NCI-H1105 (cell line): ENCODE measurements at places on chromosomes 2 and 18.

DNA sequence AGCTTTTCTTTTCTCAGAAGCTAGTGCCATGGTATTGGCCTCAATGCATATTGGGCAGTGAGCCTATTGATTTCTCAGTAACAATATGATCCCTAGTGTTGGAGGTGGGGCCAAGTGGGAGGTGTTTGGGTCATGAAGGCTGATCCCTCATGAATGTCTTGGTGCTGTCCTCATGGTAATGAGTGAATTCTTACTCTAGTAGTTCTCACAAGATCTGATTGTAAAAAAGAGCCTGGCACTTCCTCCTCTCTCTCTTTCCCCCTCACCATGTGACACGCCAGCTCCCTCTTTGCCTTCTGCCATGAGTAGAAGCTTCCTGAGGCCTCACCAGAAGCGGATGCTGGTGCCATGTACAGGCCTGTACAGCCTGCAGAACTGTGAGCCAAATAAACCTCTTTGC lies 12.8 kb upstream of the TBC1D8 start:
- no peak for DNase-seq

DNA sequence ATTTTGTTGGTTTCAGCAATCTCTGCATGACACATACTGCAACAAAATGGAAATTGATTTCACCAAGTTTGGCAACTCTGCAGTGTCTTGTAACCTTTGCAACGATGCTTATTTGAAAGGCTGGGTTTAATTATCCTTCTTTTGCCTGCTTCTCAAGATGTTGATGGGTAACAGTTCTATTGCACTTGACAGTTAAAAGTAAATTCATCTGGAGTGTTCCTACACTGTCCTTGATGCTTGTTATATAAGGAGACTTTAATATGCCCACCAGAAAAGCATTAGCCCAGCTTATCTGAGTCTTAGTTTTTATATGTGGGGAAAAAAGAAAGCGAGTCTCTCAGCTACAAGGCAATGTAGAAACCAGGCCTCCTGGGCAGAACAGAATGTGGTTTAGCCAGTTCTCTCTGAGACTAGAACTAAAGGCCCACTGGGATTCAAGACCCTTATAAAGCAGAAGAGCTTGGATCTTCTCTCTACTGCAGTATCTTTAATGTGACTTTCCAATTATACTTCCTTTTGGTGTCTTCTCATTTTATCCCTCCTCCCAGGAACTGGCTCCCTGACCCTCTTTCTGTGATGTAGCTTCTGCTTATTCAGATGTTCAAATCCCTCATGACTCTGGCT lies 106.8 kb upstream of the LYPD6 start:
- no peak for DNase-seq

DNA sequence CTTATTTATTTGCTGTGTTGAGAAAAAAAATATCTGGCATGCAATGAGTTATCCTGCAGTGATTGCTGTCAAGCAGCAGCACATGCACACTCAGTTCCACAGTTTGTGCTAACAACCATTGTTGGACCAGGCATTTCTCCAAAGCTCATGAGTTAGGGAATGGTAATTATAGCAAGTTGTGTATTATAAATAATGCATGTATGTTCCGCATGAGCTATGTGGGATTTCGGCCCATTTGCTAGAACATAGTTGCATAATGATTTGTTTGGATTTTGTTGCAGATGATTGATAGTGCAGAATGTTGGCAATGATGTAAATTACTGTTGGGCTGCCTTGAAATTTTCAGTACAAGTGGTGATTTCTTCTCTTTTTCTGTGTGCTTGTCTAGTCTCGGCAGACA lies 10.7 kb downstream of the KCNJ3 start:
- no peak for DNase-seq

GRCh38 chr2:55567298-55567697 lies 47.8 kb downstream of the CFAP36 start:
- DNase-seq = no peak

- no peak for DNase-seq
Observed at GRCh38 chr18:11512096-11513025, 97.0 kb upstream of the SLC35G4 start.

DNA sequence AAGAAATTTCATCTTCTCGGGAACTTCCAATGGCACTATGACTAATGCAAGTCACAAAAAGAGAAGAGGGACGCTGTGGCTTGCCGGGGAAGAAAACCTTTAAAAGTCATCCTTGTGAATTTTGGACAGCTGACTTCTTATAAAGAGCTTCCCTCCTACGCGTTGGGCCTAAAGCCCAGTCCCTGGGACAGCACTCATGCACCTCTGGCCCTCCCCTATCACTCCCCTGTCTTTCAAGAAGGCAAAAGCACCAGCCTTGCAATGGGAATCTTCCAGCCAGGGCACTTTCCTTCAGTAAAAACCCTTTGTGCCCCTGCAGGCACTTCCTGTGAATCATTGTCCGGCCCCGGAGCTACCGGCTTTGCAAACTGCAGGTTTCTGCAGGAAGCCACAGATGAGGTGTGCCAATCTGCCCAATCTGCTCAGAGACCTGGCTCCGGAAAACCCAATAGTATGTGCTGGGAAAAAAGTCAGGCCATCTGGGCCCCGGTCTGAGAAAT lies 7.1 kb downstream of the MREG start:
- DNase-seq = no peak

- DNase-seq = no peak
Observed at GRCh38 chr2:207635468-207636200, 10.4 kb upstream of the METTL21A start.

DNA sequence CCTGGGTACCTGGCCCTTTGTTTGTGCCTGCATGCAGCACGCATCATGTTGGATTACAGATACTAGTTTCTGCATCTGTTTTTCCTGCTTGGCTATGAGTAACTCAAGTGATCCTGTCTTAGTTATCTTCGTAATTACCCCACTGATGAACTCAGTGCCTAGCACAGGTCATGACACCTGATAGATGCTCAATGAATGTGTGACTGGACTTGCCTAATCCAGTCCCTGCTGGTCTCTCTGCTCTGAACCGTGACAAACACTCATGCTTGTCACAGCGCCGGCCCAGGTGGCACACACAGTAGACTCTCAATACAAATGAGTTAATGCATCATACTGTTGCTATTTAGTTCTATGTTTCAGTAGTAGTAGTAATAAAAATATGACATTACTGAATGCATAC lies 31.2 kb upstream of the NTSR2 start:
- no peak for DNase-seq

- DNase-seq = peak; percentile 54
Observed at GRCh38 chr2:165681841-165682240, 112.2 kb downstream of the GALNT3 start.

DNA sequence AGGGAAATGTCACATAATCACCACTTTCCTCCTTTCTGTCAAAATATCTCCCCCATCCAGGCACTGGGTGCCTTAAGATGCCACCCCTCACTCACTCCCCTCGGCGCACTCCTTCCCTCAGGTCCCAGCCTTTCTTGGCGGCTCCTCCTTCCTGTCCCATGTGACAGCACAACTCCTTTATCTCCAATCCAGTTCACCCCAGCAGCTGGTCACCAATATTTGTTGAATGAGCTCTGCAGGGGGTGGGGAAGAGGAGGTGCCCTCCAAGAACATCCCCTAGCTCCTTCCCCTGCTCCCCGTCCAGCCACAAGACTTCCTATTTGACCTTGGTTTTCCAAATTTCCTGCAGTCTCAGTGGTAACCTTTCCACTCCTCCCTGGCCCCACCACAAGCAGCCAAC lies 31.6 kb upstream of the ID2 start:
- no peak for DNase-seq

DNA sequence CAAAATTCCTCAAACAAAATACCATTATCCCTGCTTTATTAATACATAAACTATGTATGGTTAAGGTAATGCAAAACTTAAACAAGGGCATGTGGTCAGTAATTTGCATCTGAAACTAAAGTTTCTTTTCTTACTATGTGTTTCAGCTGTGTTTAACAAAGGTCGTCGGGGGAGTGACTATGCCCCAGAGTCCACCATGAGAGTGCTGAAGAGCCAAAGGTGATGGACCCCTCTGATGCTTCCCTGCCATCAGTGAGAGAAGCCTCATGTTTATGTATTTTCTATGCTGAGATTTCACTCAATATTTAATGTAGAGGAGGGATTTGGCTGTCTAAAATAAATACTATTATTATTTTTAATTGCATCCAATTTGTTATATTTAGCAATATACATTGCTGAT lies 707.2 kb upstream of the REG3G start:
- no peak for DNase-seq

DNA sequence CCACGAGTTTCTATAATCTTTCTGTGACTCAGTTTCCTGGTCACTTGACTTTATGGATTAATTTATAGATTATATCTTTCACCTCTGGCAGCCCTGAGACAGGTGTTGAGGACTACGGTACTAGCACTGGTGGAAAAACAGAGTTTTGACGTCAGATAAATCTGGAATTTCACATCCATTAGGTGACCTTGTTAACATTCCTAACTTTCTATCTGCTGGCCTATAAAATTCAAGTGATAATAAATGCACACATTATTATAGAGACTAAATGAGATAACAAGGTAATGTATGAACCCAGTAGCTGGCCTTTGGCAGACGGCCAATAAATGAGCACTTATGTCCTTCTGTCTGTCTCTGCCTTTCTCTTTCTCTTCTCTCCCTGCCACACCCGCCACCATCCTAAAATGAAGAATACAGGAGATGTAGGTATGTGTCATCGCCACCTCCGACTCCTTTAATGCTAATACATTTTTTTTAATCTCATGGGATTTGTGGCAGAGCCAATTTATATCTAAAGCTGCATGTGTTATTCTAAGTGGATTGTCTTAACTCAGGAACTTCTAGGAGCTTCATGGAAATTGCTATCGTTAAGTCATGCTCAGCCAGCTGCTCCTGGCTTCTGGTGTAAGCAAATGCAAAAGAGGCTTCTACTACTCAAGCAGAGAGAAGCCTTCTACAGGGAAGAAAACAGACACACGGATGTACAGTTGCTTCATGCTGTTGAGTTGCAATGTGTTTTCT lies 2.3 kb downstream of the TM4SF20 start:
- peak; percentile 10 for DNase-seq

DNA sequence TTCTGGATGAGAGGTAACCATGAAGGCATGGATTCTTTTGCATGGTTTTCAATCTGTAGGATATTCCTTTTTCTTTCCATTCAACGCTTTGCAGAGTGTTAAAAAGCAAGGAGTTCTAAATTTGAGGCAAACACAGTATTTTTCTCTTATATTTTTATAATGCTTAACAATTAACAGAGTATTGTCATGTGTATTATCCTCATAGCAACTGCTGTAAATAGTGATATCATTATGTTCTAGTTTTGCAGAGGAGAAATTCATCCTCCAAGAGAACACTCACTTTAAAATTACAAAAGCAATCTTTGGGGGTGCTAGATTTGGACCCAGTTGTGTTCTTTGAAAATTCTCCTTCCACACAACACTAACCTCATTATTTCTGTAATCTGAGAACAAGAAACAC lies 58.7 kb downstream of the RDH14 start:
- no peak for DNase-seq

DNA sequence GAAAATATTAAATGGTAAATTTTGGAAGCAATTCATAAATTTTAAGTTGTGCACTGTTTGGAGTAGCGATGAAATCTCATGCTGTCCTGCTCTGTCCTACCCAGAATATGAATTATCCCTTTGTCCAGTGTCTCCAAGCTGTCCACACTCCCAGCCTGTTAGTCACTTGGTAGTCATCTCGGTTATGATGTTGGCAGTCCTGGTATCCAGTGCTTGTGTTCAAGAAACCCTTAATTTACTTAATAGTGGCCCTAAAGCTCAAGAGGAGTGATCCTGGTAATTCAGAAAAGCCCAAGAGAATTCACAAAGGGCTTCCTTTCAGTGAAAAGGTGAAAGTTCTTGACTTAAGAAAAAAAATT lies 71.8 kb upstream of the STAM2 start:
- no peak for DNase-seq

- DNase-seq = no peak
Observed at GRCh38 chr18:59083136-59083818, 56.4 kb upstream of the SEC11C start.

DNA sequence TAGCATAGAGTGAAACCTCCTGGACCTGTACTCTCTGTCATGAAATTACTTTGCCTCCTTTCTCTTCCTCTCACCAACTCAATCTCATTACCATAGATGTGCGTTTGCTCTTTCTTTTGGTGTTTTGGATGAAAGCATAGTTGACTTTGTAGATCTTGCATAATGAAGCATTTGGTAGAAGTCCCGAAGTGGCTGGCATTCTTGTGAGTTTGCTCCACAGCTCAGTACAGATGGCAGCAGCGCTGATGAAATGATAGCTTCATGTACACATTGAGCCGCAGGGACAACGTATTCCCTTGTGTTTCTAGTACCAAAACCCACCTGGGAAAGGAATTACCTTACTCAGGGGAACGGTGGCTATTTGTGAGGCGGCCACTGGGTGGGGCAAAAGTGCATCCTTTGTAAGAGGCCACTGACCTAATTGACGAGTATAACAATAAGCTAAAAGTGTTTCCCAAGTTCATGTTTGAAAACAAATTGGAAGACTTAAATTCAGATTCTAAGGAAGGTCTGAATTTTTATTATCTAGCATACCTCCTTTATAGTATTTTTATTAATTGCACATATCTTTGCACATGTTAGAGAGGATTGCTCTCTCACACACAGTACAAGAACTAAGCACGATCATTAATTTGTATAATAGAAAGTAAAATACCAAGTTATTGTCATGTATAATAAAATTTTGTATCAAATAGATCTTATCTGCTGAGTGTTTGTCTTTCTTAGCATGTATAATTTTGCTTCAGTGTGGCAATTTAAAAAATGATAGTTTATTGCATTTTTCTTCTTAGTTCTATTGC lies 25.4 kb upstream of the CDH7 start:
- DNase-seq = peak; percentile 19

DNA sequence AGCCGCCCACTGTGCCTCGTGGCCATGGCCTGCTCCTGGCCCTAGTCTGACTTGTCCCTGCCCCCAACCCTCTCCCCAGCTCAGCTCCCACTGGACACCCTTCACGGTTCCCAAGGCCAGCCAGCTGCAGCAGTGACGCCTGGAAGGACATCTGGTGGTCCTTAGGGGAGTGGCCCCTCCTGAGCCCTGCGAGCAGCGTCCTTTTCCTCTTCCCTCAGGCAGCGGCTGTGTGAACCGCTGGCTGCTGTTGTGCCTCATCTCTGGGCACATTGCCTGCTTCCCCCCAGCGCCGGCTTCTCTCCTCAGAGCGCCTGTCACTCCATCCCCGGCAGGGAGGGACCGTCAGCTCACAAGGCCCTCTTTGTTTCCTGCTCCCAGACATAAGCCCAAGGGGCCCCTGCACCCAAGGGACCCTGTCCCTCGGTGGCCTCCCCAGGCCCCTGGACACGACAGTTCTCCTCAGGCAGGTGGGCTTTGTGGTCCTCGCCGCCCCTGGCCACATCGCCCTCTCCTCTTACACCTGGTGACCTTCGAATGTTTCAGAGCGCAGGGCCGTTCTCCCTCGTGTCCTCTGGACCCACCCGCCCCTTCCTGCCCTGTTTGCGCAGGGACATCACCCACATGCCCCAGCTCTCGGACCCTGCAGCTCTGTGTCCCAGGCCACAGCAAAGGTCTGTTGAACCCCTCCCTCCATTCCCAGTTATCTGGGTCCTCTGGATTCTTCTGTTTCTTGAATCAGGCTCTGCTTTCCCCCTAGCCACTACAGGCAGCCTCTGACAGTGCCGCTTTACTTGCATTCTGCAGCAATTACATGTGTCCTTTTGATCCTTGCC lies 35.8 kb downstream of the ANO7 start:
- DNase-seq = no peak
